Left ventricle myocardium inferior (tissue), 1 donor: ENCODE measurements at places on chromosomes 2 and 18. TPM values are rescaled to one million over a fixed set of nuclear protein-coding genes. Genes with fewer than 3 reads are reported as not detected.

DNA sequence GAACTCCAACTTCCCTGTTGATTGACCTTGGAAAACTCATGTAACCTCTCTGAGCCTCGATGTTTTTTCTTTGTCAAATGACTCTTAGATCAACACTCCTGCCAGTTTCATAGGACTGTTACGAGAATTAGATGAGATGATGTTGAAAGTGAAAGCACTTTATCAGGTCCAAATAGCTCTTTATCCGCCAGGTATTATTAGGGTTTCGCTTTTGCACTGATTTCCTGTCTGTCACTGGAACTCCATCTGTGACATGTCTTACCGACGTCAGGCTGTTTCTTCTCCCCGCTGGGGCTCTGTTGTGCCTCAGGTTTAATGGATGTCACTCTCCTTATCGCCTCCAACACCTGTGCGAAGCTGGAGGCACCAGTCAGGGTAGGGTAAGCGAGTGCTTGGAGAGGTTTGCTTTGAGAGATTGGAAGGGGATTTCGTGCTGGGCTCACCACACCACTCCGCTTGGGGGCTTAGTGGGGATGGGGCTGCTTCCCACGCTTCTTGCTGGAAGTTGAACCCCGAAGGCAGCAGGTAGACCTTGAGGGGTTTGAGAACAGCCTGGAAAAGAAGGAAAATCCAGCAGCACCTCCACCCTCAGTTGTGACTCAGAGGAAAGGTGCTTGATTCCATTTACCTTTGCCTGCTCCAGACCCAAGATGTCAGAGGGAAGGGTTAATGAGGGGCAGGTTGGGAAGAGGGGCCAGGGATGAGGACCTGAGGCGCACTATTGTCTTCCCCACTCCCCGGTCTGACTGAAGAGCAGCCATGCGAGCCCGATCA lies 4.3 kb downstream of the GAD1 start:
- DNase-seq = no peak

- DNase-seq = no peak
These were observed 890.8 kb upstream of the KLHL29 start for GRCh38 chr2:22494156-22494555.

DNA sequence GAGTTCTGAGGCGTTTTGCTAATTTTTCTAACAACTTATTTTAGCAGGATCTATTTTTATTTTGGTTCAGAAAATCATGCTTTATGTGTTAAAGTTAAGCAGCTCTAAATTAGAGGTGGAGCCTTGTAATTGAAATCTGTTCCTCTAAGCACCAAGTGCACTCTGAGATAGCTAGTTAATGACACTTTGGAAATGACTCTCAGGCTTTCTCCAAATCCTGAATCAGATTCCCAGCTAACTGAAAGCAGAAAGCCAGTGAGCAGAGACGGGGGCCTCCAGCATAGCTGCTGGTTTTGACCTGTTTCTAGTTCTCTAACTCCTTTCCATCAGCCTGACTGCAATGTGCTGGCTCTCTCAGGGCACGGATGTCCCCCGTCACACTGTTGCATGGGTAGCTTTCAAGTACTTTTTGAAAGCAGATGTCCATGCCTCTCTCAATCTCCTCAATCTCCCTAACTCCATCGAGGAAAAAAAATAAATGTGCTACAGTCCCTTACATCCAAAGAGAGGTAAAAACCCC lies 326.5 kb downstream of the SATB2 start:
- DNase-seq = no peak

The TSHZ1 gene
- 24.6 TPM for total RNA-seq
